ENCODE measurements at places on chromosomes 1 and 21.

DNA sequence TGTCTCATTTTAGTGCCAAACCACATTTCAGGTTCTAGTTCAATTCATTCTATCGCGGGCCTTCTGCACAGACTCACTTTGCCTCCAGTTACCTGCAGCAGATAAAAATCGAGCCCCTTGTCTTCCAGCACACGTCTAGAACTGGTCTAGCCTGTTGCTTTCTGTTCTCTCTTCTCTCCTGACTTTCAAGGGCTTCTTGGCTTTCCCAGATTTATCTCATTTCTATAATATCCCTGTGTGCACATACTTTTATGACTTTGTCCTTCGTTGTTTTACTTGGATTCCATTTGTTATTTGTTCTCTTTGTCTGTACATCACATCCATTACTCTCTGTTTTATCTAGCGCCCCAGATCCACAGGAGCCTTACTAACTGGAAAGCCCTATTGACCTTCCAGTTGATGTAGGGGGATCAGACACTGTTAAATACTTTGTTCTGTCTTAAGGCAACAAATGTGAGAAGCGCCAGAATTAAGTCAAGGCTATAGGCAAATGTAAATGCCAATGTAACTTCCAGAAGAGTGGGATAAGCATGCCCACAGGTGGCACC, 284.5 kb upstream of the ADGRL4 start:
- no peak for DNase-seq

DNA sequence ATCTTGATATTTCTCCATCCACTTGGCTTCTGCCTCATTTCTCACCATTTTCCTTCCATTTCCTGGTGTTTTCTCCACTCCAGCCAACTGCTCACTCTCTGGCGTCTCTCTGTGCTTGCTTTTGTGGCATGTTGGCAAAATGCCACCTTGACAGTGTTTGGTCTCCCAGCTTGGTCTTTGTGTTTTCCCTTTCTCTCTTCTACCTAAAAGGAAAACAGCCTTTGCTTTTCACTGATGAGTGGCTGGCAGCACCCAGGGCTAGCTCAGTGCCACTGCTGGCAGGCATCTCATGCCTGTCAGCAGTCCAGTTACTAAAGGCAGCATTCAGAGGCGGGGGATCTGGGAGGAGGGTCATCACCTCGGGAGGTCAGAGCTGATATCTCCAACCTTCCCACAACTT, 55.3 kb upstream of the DSCAM start:
- DNase-seq: no peak

DNA sequence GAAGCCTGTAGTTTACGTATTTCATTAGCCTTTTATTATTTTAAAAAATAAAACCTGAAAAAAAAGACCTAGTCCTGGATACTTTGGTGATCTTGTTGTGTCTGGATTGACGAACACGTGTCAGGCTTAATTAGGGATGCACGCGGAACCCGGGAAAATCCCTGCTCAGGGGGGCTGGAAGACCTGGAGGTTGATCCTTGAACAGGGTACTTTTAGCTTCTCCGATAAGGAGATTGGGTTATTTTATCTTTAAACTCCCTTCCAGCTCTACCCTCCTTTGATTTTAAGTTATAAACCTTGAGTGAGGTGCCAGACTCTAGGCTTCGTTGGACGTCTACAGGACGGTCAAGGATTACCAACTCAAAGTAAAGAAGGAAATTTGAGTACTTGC, 552 bp upstream of the ZNF691 start:
- no peak for DNase-seq

DNA sequence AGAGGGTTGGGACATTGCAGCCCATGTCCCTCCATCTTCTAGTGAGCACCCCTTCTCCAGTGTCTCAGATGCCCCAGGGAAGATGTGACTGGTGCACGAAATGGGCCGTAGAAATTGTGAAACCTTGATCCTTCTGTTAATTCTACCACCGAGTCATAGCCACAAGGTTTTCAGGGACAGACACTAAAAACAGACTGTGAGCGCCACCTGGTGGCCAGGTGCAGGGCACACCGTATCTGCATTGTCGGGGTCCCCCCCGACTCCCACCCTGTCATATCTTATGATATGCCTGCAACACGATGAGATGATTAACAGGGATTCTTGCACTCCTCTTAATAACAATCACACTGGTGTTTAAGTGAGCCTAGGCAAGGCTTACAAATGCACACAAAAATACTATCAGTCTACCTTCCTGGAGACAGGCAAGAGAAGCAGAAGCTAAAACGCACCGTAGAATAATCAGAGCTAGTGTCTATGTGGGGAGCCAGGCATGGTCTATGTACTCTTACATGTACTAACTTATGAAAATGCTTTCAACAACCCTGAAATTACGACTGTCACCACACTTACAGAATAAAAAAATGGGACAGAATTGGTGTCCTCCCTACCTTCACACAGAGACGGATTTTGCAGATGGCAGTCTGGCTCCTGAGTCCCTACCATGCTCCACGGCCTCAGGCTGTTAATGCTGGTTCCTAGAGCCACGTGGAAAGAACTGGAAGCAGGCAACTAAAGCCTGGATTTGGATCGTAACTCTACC, 57.9 kb downstream of the FHAD1 start:
- DNase-seq: peak; percentile 33

GRCh38 chr1:205458777-205459566, 3.1 kb upstream of the BLACAT1 start:
- DNase-seq: peak; percentile 15

- no peak for DNase-seq
Observed at GRCh38 chr1:65079941-65080340, 68.1 kb upstream of the AK4 start.

DNA sequence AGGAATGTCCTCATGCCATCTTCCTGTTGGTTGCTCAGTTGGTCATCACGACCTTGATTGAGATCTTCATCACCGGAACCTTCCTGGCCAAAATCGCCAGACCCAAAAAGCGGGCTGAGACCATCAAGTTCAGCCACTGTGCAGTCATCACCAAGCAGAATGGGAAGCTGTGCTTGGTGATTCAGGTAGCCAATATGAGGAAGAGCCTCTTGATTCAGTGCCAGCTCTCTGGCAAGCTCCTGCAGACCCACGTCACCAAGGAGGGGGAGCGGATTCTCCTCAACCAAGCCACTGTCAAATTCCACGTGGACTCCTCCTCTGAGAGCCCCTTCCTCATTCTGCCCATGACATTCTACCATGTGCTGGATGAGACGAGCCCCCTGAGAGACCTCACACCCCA, 42.9 kb downstream of the KCNJ15 start:
- no peak for DNase-seq

DNA sequence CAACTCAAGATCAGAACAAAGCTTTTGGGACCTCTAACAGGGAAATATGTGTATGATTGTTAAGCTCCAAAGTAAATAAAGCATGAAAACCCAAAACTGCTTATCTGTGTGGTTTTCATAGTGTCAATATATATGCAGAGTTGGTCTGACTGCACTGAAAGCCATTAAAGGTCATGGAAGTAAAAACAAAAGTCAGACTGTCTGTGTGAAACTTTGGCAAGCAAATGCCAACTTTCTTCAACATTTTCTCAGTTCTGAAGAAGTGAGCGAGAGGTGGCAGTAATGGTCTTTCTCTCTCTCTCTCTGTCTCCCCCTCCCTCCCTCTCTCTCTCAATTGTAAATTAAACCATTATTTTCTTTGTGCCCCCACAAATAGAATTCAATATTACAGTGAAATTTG, 100.1 kb upstream of the S1PR1 start:
- no peak for DNase-seq

DNA sequence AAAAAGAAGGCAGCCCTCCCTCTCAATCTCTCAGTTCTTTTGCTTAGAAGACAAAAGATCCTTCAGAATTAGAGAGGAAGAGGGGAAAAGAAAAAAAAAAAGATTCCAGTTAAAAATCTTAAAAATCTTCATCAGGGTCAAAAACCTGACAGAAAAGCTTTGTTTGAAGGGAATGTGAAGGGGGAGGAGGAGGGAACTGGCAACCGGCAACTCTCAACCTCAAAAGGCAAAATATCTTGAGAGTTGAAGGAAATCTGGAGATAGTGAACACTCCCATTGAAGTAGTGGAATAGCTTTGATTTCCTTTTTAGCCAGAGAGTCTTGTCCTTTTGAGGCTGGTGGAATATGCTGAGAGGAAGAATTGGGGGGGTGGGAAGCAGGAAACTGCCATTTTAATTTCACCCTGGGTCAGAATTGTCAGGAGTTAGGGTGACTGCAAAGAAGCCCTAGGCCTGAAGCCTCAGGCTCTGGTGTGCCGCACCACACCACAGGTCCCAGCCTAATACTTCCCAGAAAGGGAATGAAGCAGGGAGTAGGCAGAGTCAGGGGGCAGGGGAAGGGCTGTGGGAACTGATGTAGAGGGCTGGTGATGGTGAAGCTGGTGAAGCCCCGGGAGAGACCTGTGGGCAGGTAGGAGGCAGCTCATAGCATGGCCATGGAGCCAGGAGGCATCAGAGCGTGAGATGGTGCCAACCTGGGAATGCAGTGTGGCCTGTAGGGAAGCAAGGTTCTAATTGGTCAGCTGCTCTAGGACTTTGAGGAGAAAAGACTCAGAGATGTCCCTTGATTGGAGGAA, 24.6 kb downstream of the KIRREL1 start:
- no peak for DNase-seq

DNA sequence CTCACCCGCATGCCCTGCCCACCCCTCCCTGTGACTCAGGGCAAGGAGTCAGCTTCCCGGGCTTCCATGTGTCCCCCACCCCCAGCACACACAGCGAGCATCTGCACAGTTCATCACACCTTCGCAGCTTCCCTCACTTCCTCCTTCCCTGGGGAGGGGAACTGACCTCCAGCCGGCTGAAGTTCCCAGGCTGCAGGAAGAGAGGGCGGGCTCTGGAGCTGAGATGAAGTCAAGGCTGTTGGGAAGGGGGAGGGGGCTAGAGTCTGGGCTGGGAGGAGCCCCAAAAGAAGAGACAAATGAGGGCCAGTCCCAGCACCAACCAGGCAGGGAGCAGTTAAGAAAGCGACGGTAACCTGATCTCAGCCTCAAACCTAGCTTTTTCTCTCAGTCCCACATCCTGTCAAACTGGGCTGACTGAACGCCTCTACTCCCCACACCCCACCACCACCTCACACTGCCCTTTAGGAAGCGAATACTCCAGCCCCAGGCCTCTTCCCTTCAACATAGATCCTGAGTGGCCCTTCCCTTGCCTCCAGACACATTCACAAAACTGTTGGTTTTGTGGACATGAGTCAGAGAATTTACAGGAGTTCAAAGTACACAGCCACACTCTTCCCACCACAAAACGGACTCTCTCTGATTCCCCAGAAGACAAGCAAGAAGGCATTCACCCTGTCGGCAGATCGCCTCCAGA, 1.8 kb downstream of the RHOC start:
- DNase-seq: peak; percentile 77

DNA sequence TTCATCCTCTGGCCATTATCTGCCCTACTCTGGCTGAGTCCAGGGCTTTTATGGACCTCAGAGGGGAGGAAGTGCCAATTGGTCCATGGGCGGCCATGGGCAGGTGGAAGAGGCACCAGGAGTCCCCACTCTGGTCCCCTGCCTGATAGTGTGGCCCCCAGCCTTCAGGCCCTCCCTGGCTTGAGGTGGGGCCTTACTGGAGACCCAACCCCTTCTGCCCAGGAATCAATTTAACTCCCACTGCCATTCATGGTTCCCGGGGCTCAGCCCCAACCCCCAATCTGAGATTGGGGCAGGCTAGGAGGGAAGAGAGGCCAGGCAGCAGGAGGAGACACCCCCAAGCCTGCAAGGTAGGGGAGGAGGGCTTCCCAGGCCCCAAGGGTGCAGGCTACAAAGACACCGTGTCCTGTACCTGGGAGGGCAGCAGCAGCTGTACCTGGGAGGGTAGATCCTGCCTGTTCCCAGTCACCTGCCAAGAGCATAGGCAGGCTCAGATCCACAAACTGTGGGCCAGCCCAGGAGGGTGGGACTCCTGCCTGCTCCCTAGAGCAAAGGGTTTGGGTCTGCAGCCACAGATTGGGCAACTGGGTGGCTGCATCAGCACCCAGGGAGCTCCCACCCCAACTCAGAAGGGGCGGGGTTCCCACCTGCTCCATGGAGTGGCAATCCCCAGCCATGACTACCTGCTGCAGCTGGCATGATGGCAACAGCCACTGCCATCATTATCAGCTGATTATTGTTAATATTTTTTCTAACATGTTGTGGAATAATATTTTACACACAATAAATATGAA, 1044.1 kb upstream of the B3GALT2 start:
- no peak for DNase-seq

DNA sequence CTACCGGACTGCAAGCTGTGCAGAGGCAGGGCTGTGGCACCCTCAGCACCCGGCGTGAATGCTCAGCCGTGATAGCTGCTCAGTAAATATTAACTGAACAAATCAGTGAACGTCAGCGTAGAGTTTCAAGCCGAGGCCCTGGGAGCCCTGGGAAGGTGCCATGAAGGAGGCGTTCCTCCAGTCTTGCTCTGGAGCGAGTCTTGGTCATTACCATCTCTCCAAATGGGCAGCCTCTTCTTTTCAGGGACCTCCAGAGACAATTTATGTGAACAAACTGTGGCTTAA, 449.2 kb downstream of the CAMTA1 start:
- DNase-seq: no peak

GRCh38 chr1:11967028-11967547, 13.2 kb upstream of the MFN2 start:
- DNase-seq: peak; percentile 39

DNA sequence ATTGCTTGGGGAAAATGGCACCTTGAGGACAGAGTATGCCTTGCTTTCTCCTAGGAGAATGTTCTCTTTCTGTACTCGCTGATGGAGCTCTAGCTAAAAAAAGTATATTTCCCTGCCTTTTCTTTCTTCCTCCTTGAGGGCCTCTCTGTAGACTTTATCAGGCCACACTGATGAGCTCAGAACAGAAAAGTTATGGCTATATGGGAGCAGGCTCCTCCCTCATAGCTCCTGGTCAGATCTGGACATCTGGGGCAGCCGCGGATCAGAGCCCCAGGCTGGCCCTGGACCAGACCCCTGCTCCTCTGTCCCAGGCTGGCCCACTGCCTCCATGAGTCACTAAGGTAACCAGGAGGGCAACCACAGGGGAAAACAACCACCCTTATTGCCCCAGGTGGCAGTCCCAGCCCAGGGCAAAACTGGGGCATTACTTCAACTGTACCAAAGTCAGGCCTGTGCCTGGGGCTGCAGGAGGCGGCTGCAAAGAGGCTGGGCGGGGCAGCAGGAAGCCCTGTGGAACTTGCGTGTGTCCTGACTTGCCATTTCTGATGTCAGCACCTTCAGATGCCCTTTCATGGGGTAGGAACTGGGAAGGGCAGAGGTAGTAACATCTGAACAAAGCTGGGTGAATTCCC, 26.3 kb upstream of the ZNF648 start:
- no peak for DNase-seq

GRCh38 chr1:51170342-51170741, 65.7 kb upstream of the RNF11 start:
- peak; percentile 89 for DNase-seq

DNA sequence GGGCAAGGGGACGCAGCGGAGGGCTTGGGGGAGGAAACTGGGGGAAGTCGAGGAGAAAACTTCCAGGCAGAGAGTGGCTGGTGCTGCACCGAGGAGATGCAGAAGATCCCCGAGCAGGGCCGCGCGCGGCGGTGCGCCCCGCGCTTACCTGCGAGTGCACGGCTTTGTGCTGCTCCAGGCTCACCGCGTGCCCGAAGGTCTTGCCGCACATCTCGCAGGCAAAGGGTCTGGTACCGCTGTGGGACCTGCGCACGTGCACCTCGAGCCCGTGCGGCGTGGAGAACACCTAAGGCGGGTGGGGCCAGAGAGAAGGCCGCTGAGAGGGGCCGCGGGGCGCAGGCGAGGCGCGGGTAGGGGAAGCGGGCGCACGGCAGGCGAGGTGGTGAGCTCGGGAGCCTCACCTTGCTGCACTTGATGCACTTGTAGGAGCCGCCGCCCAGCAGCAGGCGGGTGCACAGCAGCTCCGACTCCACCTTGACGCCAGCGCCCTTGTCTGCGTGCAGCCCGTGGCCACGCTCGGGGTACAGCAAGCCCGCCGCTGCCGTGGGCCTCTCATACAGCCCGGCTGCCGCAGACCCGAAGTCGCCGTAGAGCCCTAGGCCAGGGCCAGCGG, 6.4 kb downstream of the GFI1 start:
- no peak for DNase-seq
